CD4-positive, alpha-beta T cell treated with Interferon alpha-2 for 1 hour (primary cell): ENCODE measurements at places on chromosomes 6 and 20.

GRCh38 chr20:47063407-47063806 is 168.8 kb downstream of the EYA2 start:
- DNase-seq = no peak

- no peak for DNase-seq
These were observed 147.3 kb downstream of the LAMA2 start for GRCh38 chr6:129030215-129030614.

GRCh38 chr6:22956029-22956681 is 386.8 kb downstream of the HDGFL1 start:
- DNase-seq = no peak

- no peak for DNase-seq
These were observed 239.9 kb upstream of the BTBD3 start for GRCh38 chr20:11677836-11678235.

- no peak for DNase-seq
These were observed 69.8 kb upstream of the FAM184A start for GRCh38 chr6:119148098-119148824.

- no peak for DNase-seq
These were observed 21.9 kb downstream of the DEF6 start for GRCh38 chr6:35319346-35320030.

- DNase-seq = no peak
These were observed 106.0 kb downstream of the ADGRG6 start for GRCh38 chr6:142407685-142408273.

- DNase-seq = no peak
These were observed 277.3 kb upstream of the CHD6 start for GRCh38 chr20:41895241-41896032.

DNA sequence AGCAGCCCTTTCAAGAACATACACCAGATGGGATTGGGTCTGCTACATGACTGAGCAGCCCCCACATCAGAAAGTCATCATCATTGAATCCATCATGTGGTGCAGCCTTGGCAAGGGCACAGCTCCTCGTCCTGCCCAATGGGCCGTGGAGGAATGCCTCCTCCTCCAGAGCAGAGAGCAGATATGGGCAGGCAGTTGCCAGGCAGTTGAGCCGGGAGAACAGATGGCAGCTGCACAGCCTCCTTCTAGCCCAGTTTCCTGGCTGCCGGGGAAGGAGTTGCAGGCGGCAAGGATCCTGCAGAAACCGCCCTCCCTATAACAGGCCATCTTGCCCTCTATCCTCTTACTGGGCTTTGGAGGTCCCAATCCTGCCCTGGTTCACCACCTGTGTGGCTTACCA is 11.9 kb upstream of the ZFAND3 start:
- no peak for DNase-seq

DNA sequence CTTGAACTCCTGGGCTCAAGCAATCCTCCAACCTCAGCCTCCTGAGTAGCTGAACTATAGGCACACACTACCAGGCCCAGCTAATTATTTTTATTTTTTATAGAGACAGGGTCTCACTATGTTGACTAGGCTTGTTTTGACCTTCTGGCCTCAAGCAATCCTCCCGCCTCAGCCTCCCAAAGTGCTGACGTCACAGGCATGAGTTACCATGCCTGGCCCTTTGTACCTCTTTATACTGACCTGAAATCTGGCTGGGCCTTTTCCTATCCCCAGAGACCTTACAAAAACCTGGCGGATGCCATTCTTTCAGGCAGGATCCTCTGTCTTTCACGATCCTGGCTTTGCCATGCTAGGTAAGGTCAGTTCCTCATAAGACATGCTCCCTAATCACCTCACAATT is 11.5 kb downstream of the WFDC3 start:
- DNase-seq = no peak

DNA sequence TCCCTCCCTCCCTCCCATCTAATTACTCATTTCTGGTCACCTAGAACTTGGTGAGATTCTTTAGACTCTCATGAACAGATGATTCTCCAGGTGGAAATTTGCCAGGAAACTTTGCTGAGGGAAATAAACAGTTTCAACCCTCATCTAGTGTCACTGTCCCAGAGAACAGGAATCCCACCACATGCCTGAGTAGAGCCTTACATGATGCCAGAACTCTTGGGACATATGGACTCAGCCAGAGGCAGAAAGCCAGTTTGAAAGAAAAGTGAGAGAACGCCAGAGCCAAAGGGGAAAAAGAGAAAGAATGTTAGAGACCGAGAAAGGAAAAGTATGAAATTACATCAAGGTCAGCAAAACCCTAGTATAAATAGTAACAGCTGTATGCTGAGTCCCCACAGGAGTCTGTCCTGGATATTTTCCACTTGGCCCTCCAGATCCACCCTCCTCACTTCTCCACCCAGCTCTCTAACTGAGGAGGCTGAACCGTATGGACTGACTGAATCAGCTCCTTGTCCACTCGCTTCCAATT is 127.5 kb upstream of the COL21A1 start:
- DNase-seq = no peak

DNA sequence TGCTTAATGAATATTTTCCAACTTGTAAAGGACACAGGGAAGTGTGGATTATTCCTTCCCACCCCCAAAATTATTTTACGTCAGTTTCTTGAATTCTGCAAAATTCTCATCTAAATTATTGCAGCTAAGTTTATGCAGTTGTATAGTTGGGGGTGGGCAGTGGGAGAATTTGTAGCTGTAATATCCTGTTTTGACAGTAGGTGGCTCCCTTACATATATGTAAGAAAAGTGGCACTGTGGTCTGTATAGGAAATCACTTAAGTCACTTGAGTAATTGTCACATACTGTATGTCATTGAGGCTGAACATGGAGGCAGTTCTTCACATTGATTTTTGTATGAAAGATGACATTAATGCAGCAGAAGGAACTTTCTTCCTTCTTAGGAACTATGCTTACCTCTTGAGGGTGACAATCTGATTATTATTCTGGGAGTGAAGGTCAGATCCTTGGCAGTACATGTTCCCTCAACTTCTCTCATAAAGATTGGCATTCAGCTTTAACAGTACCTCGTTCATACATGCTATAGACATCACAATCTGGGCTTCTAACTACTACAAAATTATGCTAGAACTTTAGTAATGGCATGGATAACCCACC is 14.6 kb upstream of the CFAP206 start:
- peak; percentile 22 for DNase-seq

DNA sequence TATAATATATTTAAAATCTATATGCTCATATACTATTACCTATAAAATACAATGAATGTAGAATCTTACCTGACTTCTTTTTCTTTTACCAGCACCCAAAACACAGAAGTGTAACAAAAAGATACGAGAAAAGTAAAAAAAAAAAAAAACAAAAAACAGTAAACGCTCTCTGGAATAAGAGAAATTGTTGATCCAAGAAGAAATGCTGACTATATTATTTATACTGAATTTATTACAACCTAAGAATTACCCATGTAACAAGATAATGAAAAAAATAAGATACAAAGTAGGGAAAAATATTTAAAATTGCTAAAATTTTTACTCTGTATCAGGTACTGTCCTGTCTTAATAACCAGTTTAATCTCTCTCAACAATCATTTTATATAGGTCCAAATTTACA is 787.9 kb upstream of the MAN1A1 start:
- DNase-seq = no peak

DNA sequence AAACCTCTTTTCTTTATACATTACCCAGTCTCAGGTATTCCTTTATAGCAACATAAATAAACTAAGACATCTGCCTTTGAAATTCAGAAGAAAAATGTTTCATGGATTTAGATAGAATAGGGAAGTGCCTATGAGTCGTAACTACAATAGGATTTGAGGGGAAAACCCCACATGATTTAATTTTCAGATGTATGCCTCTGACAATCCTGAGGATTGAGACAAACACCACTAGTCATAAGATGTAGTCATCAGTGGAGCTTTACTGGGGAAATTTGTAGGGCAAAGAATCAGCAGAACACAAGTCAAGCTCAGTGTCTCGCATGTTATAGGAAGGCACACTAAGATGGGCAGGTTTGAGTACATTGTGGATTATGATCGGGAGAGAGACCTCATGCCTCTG is 566.4 kb downstream of the BMP2 start:
- DNase-seq = no peak

DNA sequence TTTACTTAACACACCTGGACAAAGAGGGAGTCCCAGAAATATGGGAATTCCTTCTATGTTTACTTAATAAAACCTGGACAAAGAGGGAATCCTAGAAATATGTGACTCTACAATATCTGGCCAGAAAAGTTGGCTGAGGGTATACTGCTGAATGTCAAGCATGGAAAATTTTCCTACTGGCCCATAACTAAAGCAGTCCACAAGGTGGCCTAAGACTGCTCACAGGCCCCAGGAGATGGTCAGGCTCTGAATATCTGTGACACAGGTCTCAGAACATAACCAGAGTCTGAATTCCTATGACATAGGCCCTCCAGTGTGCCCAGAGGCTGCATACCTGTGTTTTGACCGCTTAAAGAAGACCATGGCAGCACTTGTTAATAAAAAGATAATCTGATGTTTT is 578.2 kb upstream of the NRSN1 start:
- no peak for DNase-seq

DNA sequence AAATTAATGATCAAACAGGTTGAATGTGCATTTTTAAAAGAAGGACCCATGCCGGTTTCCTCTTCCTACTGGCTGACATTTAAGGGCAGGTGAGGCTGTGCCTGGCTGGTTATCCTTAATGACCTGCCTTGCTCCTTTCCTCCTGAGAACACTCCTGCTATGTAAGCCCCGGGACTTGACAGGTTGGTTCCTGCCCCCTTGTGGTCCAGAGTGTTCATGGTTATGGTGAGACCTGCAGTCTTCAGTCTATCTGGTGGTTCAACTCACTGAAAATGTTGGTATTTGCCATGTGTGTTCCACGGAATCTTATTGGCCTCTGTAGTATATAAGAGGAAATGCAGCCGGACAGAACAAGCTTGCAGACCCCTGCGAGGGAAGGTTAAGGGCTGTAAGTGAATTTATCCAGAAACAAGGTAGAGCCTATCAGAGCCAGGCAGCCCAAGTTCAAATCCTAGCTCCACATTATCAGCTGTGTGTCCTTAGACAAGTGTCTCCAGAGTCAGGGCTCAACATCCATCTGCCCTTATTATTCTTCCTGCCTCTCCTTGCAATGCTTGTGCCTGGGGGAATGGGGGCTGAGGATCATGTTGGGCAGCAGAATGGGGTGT is 5.2 kb upstream of the BPIFA3 start:
- peak; percentile 22 for DNase-seq

DNA sequence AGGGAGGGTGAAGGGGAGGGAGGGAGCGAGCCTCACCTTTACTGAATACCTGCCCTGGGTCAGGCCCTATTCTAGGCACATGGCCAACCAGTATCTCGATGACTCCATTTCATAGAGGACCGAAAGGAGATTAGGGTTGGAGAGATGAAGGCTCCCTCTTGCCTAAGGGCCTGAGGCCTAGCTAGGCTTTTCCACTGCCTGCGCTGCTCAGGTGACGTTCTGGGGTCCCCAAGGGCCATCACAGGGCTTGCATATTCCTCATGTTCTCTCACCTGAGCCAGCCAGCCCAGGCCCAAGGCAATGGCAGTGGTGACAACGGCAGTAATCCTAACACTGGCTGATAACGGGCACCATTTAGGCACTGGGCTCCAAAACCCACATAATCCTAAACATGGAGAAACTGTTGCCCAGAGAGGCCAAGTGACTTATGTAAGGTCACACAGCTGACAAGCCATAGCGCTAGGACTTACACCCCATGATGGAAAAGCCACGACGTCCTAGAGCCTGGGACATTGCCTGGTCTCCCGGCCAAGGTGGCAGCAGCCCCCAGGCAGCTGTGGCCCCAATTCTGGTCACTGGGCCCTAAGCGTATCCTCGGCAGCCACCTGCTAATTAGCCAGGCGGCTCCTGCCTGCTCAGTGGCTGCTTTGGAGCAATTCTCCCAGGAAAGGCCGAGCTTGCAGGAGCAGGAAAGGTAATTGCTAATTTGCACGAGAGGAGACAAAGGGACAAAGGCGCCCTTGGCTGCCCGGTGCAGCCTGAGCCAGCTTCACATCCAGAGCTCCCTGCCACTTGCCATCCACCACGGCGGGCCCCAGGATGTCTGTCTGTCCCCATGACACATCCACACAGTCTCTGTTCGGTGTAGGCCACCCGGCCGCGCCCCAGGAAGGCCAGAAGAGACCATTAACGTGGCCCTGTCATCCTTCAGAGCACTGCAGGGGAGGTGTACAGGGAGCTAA is 21.5 kb downstream of the NOL4L start:
- DNase-seq = no peak

DNA sequence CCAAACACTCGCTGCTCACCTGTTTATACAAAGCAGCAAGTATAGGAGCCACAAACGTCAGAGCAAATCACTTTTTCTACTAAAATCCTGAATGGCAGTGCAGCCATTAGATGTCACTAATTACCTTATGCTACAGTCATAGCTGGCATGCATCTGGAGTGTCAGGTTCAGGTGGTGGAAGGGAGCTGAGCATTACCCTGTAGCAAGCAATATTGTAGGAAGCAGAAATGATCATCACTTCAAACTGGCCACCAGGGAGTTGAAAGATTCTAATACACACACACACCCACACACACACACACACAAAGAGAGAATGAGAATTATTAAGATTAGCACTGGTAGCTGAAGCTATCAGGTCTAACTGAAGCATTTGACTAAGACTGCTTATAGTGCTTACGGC is 75.8 kb downstream of the EFHC1 start:
- DNase-seq = no peak

DNA sequence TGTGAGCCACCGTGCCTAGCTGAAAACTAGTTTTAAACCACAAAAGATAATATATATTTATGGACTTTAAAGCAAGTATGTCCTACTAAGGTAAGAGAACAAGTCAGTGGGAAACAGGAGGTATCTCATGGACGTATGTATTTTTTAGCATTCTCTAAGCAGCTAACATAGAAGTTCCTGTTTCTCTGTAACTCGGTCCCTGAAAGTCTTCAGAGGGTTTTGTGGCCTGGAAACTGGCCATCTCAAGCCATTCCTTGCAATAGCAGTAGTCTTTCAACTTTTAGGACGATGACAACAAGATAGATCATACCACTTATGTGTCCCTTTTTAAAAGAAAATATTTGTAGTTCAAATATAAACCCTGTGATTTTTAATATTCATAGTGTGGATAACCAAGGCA is 95.6 kb upstream of the RALGAPA2 start:
- DNase-seq = no peak

DNA sequence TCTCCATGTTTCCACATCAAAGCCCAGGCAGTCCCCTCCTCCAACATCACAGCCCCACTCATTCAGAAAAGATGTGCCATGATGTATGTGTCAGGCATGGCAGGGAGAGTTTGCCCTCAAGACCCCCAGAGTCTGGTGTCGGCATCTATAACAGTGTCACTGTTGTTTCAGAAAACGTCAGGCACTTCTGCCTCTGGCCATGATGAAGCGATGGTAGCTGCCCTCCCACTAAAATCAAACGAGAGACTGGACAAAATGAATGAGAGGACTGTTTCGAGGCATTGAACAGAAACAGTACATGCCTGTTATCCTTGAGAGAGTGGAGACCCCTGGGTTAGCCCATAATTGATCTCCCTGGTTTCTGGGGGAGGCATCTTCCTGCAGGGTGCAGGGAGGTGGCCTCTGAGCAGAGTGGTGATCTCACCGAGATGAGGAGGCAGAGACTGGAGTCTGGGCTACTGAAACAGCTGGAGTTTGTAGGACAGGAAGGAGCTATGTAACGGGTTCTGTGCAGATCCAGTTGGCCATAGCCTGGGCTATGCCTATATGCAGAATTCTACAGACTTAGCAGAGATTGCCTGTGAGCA is 144.5 kb downstream of the SYCP2 start:
- DNase-seq = no peak

GRCh38 chr6:87583822-87584221 is 6.0 kb downstream of the RARS2 start:
- no peak for DNase-seq
